ENCODE measurements at places on chromosomes 12 and 14. TPM values are rescaled to one million over a fixed set of nuclear protein-coding genes. Genes with fewer than 3 reads are reported as not detected.

KRT78 gene
- not detected for total RNA-seq

FOXA1 gene
- 0.94 TPM for total RNA-seq

DIO2 gene
- total RNA-seq = 2.4 TPM

VSX2 gene
- total RNA-seq = not detected

C1S gene
- 662 TPM for total RNA-seq

LAG3 gene
- total RNA-seq = 3.4 TPM

CCDC196 gene
- total RNA-seq = not detected

ALX1 gene
- total RNA-seq = 0.22 TPM

ETV6 gene
- 38.8 TPM for total RNA-seq

SLC25A47 gene
- not detected for total RNA-seq

MFAP5 gene
- 387 TPM for total RNA-seq

WDR89 gene
- 20.5 TPM for total RNA-seq

TSHR gene
- 3.7 TPM for total RNA-seq

ERG28 gene
- 10.1 TPM for total RNA-seq

HOXC9 gene
- 10.2 TPM for total RNA-seq

CLEC6A gene
- total RNA-seq = not detected

TPH2 gene
- total RNA-seq = not detected

IFI27L2 gene
- total RNA-seq = 85.4 TPM

SEL1L gene
- 87.7 TPM for total RNA-seq

RAD51AP1 gene
- 1.4 TPM for total RNA-seq
